Activated CD4-positive, alpha-beta memory T cell treated with anti-CD3 and anti-CD28 coated beads for 36 hours (primary cell): ENCODE measurements at places on chromosomes 4 and X. TPM values are rescaled to one million over a fixed set of nuclear protein-coding genes. Genes with fewer than 3 reads are reported as not detected.

The MEPE gene
- total RNA-seq: not detected

The ESX1 gene
- not detected for total RNA-seq

The SRPX2 gene
- total RNA-seq: not detected

The HAND2 gene
- total RNA-seq: not detected

The DACH2 gene
- not detected for total RNA-seq

The ZNF827 gene
- 17.3 TPM for total RNA-seq

The L1CAM gene
- 0.45 TPM for total RNA-seq

The GPR173 gene
- not detected for total RNA-seq

The IL21 gene
- 67.0 TPM for total RNA-seq

The MSX1 gene
- total RNA-seq: 0.12 TPM

The NLRP2B gene
- not detected for total RNA-seq

GRCh38 chr4:160523231-160523630 is 1420.4 kb downstream of the RAPGEF2 start:
- DNase-seq: no peak

DNA sequence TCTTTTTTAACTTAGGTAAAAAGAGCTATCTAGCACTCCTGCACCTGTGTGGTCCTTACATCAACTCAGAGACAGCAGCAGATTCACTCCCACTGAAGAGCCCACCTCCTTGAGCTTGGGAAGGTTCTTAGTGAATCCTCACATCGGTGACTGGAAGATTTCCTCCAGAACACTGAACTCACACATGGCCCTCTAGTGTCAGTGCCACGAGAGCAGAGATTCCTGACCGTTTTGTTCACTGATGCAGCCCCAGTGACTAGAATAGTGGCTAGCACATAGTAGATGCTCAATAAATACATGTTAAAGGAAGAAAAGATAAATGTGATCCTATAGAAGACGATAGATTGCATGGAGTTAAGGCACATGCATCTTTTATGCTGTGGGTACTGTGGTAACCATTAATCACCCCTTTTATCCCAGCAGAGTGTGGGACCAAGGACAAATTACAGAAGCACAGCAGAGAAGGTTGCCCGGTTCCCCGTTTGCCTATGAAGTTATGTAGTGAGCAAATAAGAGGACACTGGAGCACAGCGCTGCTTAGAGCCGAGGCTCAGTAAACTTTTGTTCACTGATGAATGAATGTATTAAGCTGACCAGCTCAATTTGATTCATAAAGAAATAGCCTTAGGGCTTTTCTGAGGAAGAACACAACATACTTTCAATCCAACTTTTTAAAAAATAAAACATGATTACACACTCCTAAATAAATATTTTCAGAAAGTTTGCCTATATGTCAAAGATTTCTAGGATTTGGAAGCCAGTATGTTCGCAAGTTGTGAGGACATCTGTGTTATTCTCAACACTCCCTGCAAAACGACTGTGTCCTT is 8.7 kb downstream of the GASK1B start:
- no peak for DNase-seq

DNA sequence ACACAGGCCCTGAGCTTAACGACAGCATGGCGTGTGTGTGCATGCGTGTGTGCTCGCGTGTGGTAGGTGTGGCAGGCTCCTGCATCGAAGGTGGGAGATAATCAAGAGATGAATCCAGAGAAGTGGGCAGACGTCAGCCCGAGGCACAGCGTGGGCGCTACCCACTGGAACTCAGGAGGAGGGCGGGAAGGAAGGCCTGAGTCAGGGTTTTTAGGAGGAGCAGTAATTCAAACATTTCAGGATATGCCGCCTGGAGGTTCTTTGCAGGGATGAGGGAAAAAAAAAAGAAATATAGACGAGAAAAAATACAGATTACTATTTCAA is 66.3 kb upstream of the STX18 start:
- DNase-seq: no peak

- peak; percentile 28 for DNase-seq
These were observed at the start of gene ETNPPL for GRCh38 chr4:108762559-108763225. ETNPPL (minus strand) TSS chr4:108763053; CDS start chr4:108762898, 155 bp downstream.

GRCh38 chr4:183636923-183637322 is 22.1 kb downstream of the RWDD4 start:
- no peak for DNase-seq

DNA sequence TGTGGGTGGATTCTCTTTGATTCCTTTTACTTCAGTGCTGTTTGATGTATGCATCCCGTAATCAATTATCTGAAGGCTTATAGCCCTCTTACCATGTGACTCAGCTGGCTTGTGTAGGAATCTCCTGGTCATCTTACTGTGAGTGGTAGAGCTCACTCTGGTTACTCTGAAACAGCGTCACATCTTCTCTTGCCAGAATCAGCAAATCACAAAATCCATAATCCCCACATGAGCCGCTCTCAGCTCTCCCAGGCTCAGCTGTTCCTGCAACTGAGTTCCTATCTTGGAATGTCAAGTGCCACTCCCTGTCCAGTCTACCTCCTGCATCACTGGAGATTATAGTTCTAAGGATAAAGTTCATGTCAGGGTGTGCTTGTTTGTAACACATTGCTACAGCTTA is 278.0 kb downstream of the FBXO8 start:
- no peak for DNase-seq

DNA sequence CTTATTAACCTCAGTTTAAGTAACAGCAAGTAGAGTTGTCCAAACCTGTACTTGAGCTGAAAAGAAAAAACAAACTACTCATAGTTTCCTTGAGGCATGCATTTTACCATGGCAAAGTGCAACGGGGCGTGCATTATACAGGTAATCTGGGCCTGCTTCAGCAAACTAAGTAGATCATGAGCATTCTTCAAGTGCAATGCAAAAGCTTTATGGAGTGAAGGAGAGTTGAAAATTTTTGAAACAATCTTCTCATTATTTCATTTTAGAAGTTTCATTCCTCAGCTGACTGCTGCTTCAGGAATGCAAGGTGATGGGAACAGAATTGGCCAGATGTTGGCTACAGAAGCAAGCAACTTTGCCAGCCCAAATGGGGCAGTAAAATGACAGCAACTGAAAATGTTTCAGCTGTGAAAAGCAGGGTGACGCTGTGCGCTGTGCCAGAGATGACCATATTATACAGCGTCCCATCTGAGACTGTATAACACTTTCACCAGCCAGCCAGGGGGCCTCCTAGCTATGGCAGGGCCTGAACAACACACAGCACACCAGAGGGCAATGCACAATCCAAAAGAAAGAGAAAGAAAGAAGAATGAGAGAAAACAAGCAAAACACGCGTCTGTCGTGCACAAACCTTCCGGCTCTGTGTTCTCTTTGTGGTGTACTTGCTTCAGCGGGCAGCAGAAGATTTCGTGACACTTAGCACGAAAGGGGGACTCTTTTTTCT is 145.5 kb upstream of the FGF13 start:
- no peak for DNase-seq

GRCh38 chr4:16271411-16271810 is 45.1 kb upstream of the TAPT1 start:
- no peak for DNase-seq

GRCh38 chrX:20378233-20378920 is 111.7 kb upstream of the RPS6KA3 start:
- DNase-seq: peak; percentile 62

DNA sequence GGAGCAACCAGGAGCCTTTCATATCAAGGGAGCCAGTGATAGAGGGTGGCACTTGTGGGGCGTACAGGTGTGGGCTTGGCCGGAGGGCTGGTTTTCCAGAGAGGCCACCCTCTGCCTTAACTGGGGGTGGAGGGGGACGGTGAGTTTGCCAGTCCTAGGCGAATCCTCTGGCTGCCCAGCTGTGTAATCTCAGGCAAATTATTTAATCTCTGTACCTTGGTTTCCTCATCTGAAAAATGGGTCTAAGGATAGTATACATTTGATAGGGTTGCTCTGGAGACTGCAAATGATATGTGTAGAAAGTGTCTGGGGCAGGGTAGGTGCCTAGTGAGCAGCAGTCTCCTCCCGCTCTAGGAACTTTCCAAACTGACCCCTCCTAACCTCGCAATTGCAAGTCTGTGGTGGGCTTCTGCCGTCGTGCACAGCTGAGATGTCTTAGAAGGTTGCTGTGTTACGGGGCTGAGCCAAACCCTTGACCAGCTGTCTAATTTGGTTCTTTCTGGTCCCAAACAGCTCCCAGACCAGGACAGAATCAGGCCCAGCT is 3.8 kb upstream of the CXCR3 start:
- DNase-seq: no peak

GRCh38 chr4:152360045-152360410 is 175.9 kb downstream of the FBXW7 start:
- no peak for DNase-seq

DNA sequence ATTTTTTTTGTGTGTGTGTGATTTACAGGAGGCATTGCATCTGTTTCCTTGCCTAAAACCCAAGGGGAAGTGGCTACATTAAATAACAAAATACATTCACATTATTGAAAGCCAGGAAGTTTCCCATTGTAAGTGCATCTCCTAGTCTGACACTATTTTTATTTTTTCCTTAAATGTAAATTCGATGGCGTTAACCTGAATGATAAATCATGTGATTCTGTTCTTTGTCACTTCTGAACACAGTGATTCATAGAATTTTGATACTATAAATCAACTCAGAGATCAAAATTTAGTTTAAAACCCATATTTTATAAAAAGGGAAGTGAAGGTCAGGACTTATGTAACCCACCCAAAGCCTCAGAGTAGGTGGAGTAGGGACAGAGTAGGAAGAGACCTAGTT is 258.1 kb downstream of the GABRG1 start:
- DNase-seq: no peak

GRCh38 chrX:42954880-42955279 is 176.9 kb upstream of the PPP1R2C start:
- no peak for DNase-seq

DNA sequence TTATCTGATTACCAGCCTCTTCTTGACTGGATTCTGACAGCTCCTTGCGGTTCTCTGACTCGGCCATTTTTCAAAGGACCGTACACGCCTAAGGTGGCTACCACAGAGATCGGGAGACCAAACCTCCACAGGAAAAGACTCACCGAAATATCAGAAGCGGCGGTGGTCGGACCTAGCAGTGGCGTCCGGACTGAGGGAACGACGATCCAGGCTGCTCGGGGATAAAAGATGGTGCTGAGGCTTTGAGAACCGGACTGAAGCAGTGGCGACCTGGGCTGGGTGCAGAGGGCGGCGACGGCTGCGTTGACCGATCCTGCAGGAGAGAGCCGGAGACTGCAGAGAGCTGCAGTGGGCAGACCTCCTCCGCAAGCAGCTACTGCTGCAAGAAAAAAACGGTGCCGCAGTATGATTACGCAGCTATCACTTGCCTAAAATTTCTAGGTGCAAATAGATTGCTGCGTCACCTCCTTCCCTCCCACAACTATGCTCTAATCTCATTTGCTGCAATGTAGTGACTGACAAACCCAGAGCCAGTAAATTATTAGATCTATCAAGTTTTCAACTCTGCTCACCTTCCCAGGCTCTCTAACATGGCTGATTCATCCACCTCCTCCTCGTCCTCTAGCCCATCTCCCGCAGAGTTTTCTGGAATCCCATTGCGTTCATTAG is at the start of gene NAP1L2:
Gene NAP1L2 (minus strand): TSS at position 426 of the 669 bp plus-strand sequence. CDS start 359 bp downstream, at position 67.
- peak; percentile 58 for DNase-seq

DNA sequence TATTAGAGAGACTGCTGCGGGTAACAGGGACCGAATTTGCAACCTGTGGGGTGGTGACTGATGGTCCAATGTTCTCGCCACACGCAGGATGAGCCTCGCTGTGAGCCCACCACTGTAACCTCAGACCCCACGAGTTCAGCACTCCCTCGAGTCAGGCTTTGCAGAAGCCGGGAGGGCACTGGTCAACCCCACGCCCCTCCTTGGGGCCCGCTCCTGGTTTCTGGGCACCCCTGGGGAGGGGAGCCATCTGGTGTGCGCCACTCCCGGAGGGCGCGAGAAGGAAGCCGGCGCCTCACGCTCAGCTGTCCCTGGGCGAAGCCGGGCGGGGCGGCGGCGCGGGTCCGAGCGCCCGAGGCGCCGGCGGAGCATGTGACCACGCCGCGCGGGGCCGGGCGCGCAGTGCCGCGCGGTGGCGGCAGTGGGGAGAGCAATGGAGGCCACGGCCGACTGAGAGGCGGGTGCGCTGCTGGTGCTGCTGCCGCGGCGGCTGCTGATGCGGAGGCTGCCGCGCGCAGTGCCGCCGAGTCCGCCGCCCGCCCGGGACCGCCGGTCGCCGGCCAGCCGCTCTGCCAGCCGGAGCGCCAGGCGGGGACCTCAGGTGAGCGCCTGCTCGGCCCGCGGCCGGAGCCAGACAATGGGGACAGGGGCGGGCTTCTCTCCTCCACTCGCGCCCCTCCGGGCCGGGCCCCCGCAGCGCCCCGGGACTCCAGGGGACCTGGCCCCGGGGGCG is 100.1 kb downstream of the CEP135 start:
- peak; percentile 66 for DNase-seq

DNA sequence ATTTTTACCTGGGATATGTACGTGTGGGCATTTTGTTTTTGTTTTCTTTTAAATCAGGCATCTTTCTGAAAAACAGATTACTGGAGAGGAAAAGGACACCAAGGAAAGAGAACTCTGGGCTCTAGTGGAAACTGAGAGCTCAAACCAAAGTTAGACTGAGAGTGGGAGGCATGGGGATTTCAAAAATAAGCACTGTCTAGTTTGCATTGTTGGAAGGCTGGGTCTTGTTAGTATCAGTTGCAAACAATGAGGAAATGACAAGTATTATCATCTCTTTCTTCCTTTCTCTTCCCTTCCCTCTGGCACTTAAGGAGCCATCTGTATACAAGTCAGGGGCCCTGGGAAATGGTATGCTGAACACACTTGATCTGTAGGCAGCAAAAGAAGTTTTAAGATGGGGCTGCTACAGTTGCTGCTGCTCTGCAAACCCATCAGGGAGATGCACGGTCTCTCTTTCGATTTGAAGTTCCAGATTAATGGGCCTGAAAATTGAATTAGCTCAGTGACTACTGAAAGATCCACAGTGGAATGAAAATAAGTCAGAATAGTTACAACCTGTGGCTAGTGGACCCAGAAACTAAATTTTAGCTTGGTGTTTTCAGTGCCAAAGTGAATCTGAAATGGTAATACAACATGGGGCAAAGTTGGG is 48.0 kb upstream of the GRXCR1 start:
- DNase-seq: no peak

GRCh38 chr4:135934026-135934425 is 1598.3 kb downstream of the PCDH18 start:
- no peak for DNase-seq

DNA sequence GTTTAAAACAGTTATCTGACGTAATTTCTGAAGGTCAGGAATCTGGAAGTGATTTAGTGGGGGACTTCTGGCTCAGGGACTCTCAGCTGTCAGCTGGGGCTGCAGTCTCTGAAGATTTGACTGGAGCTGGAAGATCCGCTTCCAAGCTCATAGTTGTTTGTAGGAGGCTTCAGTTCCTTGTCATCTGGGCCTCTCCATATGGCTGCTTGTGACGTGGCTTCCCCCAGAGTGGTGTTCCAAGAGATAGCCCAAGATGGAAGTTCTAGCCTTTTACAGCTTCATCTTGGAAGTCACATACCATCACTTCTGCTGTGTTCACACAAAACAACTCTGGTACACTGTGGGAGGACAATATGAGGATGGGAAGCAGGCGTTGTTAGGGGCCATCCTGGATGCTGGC is 2.1 kb downstream of the MPC1L start:
- no peak for DNase-seq

DNA sequence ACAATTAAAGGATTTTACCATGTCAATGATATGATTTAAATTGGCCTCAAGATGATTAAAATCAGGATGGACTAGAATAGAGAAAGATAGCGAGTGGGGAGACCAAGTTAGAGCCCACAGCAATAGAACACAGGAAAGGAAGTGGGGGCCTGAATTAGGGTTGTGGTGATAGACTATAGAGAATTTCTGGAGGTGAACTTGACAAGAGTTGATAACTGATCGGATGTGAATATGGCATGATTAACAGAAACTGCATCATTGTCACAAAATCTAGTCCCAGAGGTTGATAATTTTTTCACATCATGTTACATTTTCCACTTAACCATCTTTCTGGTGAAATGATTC is 26.3 kb upstream of the TRPC3 start:
- no peak for DNase-seq

GRCh38 chrX:74511704-74512103 is 90.4 kb downstream of the SLC16A2 start:
- no peak for DNase-seq
